ENCODE measurements at places on chromosomes 5 and 9.

DNA sequence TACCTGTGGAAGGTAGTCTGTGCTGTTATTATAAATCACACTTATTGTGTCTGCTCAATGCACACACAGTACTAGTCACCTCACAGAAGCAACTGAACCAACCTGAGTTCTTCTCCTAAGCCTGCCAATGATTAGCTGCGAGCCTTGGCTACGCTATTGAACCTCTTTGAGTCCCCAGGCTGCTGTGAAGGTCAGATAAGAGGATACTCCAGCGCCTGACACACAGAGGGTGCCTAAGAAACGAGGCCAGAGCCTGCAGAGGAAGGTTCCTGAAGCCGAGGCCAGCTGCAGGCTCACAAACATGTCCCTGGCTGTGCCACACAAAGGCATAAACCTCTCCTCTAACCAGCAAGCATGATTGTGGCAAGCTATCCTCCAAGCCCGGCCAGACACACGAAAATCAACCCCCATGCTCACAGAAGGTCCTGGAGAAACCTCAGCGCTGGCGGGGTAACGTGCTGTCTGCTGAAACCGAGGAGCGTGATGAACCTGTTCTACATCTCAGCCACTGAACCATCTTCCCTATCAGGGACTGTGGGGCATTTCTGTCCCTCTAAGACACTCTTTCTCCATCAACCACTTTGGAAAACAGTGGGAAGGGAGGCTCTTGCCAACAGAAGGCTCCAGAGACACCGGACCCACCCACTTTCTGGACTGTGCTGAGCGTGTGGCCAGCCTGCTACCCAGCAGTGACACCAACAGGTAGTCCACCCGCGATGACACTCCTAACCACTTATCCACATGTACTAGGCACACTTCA is 53.2 kb upstream of the SLC25A51 start:
- DNase-seq: no peak

DNA sequence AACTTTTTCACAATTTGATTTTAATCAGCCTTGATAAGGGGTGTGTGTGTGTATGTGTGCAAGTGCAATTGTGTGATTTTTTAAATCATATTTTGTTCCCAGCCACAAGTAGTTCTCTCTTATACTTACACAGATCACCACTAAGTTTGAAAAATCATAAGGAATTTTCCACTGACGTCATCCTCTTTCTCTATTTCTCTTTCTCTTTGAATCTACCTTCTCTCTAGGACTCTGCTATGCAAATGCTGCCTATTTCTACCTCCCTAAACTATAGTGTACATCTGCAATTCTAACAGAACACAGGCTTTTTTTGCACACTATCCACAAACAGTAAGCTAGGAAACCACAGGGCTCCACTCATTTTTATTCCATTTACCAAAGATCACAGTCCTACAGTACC is 254.6 kb upstream of the CYLC2 start:
- no peak for DNase-seq

- DNase-seq: no peak
Measured at GRCh38 chr5:177303925-177304391, 359 bp downstream of the PRELID1 start.

GRCh38 chr5:142053426-142054151 is 40.8 kb upstream of the GNPDA1 start:
- DNase-seq: no peak

DNA sequence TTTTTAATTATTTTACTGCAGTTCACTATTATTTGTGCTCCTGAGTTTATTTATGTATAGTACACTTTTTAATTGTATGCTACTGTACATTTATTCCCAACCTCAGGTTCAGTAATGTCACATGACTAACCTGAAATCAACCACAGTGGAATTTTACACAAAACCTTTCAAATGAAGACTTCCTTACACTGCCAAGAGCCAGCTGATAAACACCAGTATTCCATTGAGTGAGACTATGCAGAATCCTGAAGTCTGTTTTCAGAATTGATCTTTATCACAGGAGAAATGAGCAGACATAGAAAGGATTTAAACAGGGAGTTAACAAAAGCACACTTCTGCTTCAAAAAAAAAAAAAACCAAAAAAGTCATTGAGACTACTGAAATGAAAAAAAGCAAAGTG is 219.5 kb downstream of the PRR16 start:
- no peak for DNase-seq

Measured in NCI-H748 treated with DMSO at 0.1 percent for 48 hours (cell line).